ENCODE measurements at places on chromosomes 7 and 10. TPM values are rescaled to one million over a fixed set of nuclear protein-coding genes. Genes with fewer than 3 reads are reported as not detected.

The SPDYE2B gene
- total RNA-seq = not detected

The ARHGEF35 gene
- not detected for total RNA-seq

DNA sequence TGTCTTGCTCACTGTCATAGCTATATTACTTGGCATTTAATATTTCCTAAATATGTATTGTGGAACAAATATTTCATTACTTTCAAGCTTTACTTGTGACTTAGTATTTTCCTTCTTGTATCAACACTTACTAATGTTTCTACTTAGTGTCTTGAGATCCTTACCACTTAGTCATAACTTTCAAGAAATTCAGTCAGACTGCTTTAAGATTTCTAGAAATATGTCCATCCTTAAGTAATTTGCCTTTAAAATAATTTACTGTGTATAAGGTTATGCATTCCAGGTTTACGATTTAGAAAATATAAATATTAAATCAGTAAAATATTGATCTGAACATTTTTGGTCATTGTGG, 87.3 kb upstream of the CSTF2T start:
- H3K27ac ChIP-seq = no peak overlapping the region
- no peaks in the 10 kb centered on the region for H3K36me3 ChIP-seq
- peaks cover 4% of the 10 kb centered on the region for H3K4me1 ChIP-seq
- H3K4me3 ChIP-seq = no peak overlapping the region

- H3K27me3 ChIP-seq = peaks cover 4% of the 10 kb centered on the region
- H3K36me3 ChIP-seq = no peaks in the 10 kb centered on the region
- H3K4me3 ChIP-seq = peak overlapping the region; percentile 31
- DNase-seq = peak; percentile 70
Measured at GRCh38 chr7:33692956-33693355, 212.4 kb upstream of the BMPER start.

Data from HFFc6 (cell line).